Nasal cavity respiratory epithelium epithelial cell of viscerocranial mucosa (primary cell): ENCODE measurements at places on chromosomes 6 and 20. TPM values are rescaled to one million over a fixed set of nuclear protein-coding genes. Genes with fewer than 3 reads are reported as not detected.

The HLA-DQB2 gene
- not detected in 2 replicates for total RNA-seq

The APOM gene
- total RNA-seq, result 0.28 and 0.34 TPM in 2 replicates

The BANF2 gene
- not detected in 2 replicates for total RNA-seq

The OPRM1 gene
- not detected in 2 replicates for total RNA-seq

The TULP1 gene
- total RNA-seq, result not detected in 2 replicates

The CEP85L gene
- 6.2 and 13.4 TPM in 2 replicates for total RNA-seq

The SIRPB2 gene
- under 0.01 and 0.21 TPM in 2 replicates for total RNA-seq

The ANKRD60 gene
- total RNA-seq, result not detected in 2 replicates

The EPPIN gene
- not detected in 2 replicates for total RNA-seq

The NEDD9 gene
- 8.5 and 21.3 TPM in 2 replicates for total RNA-seq

The TOX2 gene
- under 0.01 and 0.28 TPM in 2 replicates for total RNA-seq

The NKX2-4 gene
- total RNA-seq, result not detected in 2 replicates

The HLA-G gene
- total RNA-seq, result 2.9 and 9.9 TPM in 2 replicates

The MAP3K7 gene
- total RNA-seq, result 27.0 and 44.1 TPM in 2 replicates

The TCF21 gene
- not detected in 2 replicates for total RNA-seq

The GABRR1 gene
- total RNA-seq, result not detected in 2 replicates

The SLC24A3 gene
- 0.34 and 0.36 TPM in 2 replicates for total RNA-seq

The GSTA2 gene
- total RNA-seq, result not detected in 2 replicates

The GJA1 gene
- total RNA-seq, result 101 and 212 TPM in 2 replicates

The ZNF311 gene
- total RNA-seq, result 4.8 TPM in 2 replicates
